ENCODE measurements at places on chromosomes 4 and X.

DNA sequence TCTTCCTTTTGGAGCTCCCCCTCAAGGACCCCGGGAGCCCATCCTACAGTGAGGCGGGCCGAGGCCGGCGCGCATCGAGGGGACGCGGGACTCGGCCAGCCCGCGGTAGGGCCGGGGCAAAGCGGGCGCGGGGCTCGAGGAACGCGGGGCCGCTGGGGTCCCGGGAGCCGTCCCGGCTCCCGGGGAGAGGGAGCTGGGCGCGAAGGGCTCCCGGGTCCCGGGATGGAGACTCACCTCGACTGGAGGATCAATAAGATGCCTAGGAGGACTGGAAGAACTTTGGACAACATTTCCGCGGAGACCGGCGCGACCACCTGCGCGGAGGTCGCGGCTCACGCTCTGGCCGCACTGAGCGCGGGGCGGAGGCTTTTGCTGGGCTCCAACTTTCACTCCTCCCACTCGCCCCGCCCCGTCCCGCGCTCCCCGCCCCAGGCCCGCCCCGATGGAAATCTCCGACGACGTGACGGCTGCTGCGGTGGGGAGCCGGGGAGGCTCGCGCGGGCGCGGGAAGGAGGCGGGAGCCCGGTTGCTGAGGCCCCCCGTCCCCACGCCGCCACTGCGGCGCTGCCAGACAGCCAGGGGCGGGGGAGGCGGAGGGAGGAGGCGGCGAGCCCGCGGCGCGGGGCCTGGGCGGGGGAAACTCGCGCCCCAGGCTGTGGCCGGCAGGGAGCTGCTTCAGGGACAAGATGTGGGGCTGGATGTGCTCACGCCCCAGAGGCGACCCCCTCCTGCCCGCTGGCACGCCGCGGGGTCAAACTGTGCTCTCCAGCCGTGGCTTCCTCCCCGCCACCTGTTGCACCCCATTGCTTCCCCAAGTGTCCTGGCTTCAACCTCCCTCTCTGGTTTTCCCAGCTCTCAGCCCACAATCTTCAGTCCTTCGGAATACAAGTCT lies at the start of gene GABRE:
Gene GABRE, minus strand, starts transcription at position 341 of the 892 bp plus-strand sequence. Its CDS starts 51 bp downstream, at position 290.
- DNase-seq: peak; percentile 7

GRCh38 chrX:78801522-78801921 lies 54.0 kb downstream of the LPAR4 start:
- DNase-seq: no peak

GRCh38 chrX:18900401-18900976 lies 83.4 kb downstream of the PHKA2 start:
- DNase-seq: no peak

DNA sequence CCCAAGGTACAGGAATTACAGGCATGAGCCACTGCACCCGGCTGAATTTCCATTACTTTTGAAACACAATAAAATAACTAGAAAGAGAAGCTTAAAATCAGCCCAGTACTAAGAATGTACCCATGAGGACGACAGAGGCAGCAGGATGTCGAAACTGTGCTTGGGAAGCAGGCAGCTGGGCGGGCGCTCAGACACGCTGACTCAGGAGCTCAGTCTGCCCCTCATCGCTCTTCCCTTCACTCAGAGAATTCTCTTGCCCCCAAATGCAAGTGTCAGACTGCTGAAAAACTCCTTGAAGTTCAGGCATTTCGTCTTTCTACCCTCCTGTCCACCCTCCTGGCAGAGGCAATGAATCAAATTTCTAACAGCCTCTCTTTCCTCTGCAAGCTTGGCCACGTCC lies 41.0 kb upstream of the CDKN2AIP start:
- DNase-seq: no peak

DNA sequence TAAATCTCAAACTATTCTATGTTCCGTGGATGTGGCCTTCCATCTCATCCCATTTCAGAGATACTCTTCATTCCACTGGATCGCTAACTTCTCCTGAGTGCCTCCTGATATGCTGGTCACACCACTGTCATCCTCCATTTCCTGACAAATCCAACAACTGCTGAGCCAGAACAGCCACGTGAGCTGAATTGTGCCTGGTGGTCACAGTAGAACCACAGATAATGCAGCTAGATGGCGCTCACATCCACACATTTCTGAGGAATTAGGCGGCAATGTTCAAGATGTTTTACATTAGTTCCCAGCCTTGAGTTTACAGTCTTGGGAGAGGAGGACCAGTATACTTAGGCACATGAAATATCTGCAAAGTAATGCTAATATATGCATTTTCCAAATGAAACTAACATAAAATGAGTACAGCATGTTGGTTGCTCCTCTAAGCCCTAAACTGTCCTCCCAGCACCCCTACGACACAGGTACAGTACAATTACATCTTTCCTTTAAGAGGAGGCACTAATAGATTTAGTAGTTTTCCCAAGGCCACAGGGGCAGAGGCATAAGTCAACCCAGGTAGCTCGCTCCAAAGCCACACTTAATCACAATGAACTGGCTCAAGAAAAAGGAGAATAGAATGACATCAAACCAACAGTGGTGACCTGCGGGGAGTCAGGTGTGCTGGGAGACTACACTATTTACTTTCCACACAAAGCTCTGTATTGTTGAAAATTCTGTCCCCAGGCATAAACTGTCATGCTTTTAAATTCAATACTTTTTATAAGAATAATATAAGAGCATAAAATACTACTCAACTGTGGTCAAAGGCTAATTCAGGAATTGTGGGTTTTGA lies 134.2 kb downstream of the CHIC2 start:
- peak; percentile 61 for DNase-seq

DNA sequence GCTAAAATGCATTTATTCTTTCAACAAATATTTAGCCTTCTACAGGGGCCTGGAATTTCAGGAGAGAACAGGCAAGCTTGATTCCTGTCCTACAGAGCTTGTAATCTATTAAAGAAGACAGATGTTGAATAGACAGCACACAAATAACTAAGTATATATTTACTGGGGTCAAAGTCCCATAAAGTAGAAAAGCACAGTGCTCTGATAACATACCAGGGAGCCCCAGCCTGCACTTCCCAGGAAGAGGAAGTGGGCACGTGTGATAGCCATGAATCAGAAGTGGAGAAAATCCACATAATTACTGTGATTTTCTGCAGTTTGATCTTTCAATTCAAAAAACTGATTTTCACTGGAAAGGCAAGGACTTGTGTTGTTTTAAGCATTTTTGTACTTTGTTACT lies 129.1 kb downstream of the EGF start:
- no peak for DNase-seq

GRCh38 chrX:24357106-24357505 lies 3.3 kb upstream of the SUPT20HL1 start:
- DNase-seq: no peak

GRCh38 chr4:169236078-169236477 lies 34.7 kb downstream of the SH3RF1 start:
- no peak for DNase-seq

DNA sequence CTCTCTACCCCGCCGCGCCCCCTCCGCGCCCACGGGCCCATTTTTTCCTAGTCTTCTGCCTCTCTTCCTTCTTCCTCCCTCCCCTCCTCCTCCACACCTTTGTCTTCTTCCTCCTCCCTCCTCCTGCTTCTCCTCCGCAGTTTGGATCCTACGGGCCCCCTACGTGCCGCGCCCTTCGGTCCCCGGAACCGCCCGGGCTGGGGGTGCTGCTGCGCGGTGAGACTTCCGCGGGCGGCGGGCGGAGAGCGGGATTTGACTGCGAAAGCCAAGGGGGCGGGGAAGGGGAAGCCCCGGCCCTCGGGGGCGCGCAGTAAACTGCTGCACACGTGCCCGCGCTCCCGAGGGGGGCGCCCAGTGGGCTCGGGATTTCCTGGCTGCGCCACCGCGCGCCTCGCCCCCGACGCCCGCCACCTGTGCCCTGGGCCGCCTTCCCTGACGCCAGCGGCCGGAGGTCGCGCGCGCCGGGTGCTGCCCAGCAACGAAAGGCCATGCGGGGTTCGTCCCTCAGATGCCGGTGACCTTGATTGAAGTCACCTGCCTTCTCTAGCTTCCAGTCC lies 3.3 kb upstream of the NKX3-2 start:
- DNase-seq: peak; percentile 13

DNA sequence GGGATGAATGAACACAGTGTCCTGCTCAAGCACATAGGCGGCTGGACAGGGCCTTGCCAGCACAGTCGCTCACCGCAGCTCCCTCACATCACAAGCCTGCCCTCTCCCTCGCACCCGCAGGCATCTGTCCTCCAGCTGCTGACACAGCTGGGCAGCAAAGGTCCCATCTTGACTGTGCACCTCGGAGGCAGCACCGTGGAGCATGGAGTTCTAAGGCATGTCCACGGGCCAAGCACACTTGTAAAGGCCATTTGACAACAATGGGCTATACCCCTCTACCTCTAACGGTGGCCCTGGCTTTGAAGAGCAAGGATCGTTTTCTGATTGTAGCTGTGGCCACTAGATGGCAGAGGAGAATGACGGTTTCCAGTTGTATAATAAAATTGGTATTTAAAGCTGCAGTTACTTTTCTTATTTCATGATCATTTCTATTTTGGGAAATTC lies 53.8 kb downstream of the APLN start:
- peak; percentile 36 for DNase-seq

- no peak for DNase-seq
Measured at GRCh38 chr4:100288811-100289529, 98.7 kb upstream of the DDIT4L start.

- no peak for DNase-seq
Measured at GRCh38 chr4:151434183-151434860, 25.3 kb downstream of the FHIP1A start.
